Stimulated activated CD4-positive, alpha-beta T cell treated with anti-CD3 and anti-CD28 coated beads, TNF-alpha, amount 100 ng/mL, for 48 hours (primary cell): ENCODE measurements at places on chromosomes 4 and X.

DNA sequence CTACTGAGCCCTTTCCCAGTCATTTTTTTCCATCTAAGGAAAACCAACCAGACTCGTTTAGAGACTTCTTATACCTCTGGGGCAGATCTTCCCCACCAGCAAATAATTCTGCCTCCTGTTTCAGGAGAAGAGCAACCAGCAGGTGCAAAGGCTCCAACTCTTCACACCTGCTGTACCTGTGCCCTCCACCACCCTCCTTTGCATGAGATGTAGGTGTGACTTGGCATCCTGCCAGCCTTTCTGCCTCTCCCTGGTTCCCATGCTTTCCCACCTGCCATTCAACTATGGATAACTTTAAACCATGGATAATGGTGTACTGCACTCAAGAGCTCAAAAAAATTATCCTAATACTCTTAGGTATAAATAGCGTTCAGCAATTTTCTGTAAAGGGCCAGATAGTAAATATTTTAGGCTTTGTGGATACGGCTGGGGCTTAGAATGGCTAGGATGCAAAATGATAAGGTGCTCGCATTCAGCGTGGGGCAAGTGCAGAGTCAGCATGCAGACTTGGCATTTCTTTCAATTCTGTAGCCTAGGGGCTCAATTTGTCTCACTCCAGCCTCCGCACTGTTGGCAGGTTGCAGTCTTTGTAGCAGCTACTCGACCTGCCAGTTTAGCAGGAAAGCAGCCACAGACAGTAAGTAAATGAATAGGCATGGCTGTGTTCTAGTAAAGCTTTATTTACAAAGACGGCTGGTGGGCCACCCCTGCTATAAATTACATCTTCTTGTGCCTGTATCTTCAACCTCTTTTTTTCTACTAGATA is 79.8 kb downstream of the HCCS start:
- no peak for DNase-seq

DNA sequence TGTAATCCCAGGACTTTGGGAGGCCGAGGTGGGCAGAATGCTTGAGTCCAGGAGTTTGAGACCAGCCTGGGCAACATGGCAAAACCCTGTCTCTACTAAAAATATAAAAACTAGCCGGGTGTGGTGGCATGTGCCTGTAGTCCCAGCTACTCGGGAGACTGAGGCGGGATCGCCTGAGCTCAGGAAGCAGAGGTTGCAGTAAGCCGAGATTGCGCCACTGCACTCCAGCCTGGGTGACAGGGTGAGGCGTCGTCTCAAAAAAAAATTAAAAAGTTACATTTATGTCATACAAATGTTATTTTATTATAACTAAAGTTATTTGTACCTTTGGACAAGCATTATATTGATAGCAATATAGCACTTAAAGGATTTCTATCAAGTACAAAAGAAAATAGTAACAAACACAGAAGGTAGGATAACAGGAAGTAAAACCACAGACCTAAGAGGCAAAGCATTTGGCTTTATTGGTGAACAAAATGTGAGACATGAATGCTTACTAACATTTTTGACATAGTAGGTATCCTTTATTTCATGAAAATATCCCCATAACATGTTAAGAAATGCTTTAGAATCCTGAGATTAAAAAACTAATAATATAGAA is 51.5 kb downstream of the TMEM165 start:
- no peak for DNase-seq

- no peak for DNase-seq
Measured at GRCh38 chrX:40043895-40044294, 53.9 kb downstream of the BCOR start.

DNA sequence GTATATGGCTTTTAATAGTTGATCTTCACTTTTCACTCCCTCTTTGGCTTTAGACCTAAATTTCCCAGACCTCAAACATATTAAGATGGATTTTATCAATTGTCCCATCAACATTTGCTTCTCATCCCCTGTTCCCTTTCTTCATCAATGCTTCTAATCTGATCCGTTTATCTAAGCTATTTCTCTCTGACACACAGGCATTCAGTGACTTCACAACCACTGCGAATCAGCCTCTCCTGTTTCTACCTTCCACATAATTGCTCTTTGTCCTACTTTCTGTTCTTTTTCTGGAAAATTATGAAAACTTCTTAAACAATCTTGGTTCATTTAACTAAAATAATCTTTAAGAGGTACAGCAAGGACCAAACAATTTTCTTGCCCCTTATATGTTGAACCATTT is 115.2 kb downstream of the GLRA3 start:
- no peak for DNase-seq

- DNase-seq = no peak
Measured at GRCh38 chr4:182351485-182351884, 108.3 kb downstream of the TENM3 start.

GRCh38 chrX:12690646-12691045 is 100.6 kb upstream of the PRPS2 start:
- no peak for DNase-seq

GRCh38 chr4:174217273-174218126 is 66.0 kb downstream of the FBXO8 start:
- DNase-seq = no peak

DNA sequence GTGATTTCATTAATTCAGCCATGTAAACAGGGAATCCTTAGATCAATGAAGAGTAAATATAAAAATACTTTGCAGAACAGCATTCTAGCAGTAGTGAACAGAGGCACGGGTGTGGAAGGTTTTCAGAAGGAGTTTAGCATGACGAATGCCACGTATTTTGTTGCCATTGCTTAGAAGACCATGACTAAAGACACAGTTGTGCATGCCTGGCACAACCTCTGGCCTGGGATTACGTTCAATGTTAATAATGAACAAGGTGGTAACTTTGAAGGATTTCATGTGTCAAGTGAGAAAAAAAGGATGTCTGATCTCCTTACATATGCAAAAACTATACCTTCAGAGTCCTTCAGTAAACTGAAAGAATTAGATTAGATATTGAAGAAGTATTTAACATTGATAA is 171.9 kb downstream of the MAGEB5 start:
- no peak for DNase-seq

DNA sequence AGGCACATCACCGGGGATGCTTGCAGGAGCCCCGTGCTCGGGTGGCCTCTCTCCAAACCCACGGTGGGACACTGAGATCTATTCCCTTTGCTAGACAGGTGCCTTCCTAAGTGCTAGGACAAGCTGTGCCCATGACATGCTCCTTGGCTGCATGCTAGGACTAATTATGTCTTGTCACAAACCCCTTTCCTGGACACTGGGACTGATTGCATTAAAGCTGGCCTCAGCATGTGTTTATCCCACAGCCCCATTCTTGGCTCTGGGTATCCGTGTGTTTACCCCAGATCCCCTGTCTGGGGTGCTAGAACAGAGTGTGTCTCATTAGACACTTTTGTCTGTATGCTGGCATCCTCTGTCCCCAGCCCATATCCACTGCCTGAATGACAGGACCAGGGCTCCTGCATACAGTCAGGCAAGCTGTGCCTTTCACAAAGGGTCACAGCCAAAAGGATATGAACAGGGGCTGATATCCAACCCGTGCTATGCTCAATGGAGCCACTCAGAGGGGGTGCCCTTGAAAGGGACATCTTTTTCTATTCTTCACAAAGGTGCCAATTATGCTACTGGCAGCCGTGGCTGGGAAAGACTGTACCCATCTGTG is 9.2 kb upstream of the IQSEC2 start:
- DNase-seq = no peak

DNA sequence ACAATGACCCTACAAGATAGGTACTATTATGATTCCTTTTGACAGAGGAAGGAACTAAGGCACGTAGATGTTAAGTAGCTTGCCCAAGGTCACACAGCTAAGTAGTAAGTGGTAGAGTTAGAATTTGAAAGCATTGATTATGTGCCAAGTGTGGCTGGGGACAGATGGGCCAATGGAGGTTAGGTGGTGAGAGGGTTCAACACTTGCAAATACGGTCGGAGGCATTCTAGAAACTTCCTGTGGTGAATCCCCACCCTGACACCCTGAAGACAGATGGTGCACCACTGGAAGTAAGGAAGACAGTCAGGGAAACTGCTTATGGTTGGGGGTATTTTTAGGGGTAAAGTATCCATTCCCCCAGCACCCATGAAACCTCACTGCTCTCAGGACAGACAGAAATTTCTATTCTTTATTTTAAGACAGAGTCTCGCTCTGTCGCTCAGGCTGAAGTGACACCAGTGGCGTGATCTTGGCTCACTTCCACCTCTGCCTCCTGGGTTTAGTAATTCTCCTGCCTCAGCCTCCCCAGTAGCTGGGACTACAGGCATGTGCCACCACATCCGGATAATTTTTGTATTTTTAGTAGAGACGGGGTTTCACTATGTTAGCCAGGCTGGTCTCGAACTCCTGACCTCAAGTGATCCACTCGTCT is 142.5 kb downstream of the RASL11B start:
- DNase-seq = no peak

- DNase-seq = no peak
Measured at GRCh38 chr4:81635739-81636138, 164.0 kb upstream of the RASGEF1B start.

GRCh38 chrX:130758072-130758471 is 144.9 kb downstream of the ENOX2 start:
- DNase-seq = no peak

DNA sequence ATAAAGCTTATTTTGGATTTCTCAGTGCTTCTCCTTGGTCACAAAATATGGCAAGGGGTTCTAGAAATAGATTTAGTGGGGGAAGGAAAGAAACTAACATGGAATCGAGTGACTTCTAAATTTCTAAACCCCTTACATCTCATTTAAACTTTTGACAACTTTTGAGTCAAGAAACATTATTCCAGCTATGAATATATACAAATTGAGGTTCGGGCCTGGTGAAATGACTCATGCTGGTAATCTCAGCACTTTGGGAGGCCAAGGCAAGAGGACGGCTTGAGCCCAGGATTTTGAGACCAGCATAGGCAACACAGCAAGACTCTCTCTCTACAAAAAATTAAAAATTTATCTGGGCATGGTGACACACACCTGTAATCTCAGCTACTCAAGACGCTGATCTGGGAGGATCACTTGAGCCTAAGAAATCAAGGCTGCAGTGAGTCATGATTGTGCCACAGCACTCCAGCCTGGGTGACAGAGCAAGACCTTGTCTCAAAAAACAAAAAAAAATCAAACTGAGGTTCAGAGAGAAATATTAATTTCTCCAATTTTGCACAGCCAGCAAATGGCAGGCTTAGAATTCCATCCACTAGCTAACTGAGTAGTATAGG is 99.8 kb downstream of the ANXA3 start:
- DNase-seq = no peak

GRCh38 chrX:52608961-52609360 is 45.7 kb downstream of the SSX7 start:
- no peak for DNase-seq

GRCh38 chr4:124941267-124941666 is 228.7 kb upstream of the ANKRD50 start:
- no peak for DNase-seq
